Kidney epithelial cell (primary cell): ENCODE measurements at places on chromosomes 11 and 22.

GRCh38 chr11:134332189-134332631 lies 422 bp downstream of the GLB1L2 start:
- no peak for DNase-seq

GRCh38 chr11:80412604-80413003 lies 971.8 kb upstream of the TENM4 start:
- no peak for DNase-seq

GRCh38 chr22:23622634-23623033 lies 9.5 kb downstream of the DRICH1 start:
- DNase-seq, result no peak

GRCh38 chr11:27205779-27206570 lies 157.0 kb downstream of the CCDC34 start:
- no peak for DNase-seq

- DNase-seq, result no peak
Observed at GRCh38 chr22:27896245-27896644, 22.8 kb downstream of the PITPNB start.

DNA sequence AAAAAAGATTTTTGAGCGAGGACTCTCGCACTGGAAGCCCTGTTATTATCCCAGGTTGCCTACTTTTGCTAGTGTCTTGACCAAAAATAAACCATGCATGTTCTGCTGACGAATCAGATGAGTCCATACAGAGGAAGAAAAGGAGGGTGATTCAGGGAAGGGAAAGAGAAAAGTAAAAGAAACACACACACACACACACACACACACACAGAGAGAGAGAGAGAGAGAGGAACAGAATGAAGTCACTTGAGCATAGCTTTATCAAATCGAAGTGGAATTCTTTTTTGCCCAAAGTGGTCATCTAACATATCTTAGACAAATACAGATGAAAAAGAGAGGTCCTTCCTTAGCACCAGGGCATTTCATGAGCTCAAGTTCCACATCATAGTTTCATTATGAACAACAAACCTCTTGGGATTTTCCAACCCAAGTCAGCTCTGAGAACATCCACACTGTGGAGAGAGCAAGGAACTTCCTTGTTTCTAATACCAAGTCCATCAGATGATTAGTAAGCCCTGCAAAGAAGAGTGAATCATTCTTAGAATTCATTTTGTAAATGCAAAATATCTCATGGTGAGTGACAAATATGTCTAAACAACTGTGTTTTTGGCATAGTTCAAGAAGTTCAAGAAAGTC lies 7.7 kb upstream of the MMP12 start:
- no peak for DNase-seq

DNA sequence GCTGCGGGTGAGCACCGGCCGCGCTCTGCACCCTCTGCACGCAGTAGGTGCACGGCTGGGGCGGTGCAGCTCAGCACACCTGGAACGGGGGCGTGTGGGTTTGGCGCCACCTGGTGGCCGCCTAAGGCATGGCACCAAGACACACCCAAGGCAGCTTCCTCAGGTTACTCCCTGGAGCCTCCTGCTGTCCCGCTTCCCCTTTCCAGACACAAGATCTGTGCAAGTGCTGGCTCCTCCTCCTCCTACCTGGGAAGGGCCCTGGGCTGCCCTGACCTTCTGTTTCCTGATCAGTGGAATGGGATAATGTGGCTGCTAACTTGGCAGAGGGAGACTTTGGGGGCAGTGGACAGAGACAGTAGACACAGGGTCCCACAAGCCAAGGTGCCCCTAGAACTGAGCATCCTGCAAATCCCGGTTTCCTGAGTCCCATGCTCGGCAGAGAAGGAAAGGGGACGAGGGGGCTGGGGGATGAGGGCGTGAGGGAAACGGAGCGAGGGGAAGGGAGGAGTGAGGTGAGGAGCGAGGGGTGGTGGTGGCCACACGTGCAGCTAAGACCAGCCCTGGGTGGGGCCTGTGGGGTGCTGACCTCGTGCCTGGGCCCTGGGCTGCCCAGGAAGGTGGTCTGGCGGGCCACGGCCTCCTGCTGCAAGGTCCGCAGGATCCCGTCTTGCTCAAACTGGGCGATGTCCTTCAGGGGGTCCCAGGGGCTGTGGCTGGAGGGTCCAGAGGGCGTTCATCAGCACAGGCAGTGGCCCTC lies 34.8 kb upstream of the CARS1 start:
- no peak for DNase-seq

- DNase-seq, result no peak
Observed at GRCh38 chr11:57303990-57304579, 20.7 kb downstream of the TNKS1BP1 start.

DNA sequence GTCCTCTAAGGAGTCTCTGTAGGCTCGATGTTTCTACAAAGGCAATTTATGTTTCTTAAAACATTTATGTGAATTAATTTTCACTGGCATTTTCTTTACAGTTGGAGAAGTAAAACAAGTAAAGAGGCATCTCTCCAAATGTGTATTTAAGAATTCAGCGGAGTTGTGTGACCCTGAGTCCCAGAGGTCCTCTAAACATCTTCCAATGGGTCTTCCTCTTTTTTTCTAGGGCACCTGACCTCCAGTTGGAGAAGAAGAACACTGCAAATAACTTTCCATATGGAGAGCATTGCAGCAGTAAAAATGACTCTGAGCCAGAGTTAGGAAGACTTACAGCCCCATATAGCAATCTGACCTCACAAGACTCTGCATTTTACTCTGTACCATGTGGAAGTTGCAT lies 480.5 kb upstream of the RAG2 start:
- DNase-seq, result no peak

- no peak for DNase-seq
Observed at GRCh38 chr11:79482800-79483199, 42.0 kb upstream of the TENM4 start.

DNA sequence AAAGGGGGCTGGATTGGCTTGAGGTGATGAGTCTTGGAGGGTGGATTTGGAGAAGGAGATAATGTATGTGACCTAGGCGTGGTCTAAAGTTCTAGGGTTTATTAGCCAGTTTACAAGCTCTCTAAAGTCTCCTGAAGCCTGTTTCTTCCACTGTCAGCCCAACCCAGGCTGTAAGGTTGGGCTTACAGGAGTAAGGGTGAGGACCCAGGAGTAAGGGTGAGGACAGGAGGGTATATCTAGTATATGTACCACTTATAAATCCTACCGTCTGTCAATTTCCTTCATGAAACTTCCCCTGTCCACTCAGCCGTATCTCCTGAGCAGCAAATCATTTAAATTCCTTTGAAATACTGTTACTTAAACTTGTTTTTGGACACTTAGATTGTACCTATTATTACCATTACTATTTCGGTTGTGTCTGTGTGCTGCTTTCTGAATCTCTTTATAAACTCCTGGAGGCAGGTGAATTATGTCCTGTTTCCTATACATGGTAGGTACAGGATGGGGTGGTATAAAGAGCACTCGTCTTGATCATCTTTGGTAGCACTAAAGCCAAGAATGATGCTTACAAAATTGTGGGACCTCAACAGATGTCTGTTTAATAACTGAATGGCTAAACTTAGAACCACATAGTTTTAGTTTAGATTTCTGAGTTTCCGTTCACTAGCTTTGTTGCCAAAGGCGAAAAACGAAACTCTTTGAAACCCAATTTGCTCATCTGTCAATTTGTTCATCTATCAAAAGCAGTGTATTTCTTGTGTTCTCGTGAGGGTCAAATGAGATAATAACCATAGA lies 192.0 kb downstream of the GRIK4 start:
- DNase-seq, result no peak

DNA sequence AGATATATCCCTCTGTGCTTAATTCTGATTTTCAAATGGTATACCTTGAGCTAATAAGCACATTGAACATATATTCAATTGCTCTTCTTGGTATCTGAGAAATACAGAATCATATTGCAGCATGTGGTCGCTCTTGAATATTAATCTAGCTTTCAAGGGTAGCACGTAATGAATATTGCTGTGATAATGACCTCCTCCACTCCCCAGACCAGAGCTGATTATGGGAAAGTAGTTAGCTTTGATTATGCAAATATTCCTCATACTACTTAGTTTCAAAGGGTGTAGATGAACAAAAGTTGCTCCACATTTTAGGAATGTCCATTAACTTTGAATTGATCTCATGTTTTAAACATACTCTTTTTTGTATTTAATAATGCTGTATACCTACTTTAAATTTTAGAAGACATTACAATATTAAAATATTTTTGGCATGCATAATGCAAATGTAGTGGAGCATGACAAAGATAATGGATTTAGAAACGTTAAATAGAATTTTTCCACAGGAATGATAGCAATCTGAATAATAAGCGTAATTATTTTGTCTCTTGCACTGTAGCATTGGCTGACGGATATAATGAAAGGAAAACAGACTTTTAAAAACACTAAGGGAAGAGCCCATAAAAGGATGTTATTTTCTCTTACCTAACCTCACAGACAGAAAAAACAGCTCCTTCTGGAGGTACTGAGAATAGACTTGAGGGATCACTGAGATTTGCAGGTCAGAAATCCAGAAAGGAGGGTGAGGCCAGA lies 27.2 kb downstream of the KBTBD3 start:
- DNase-seq, result no peak

DNA sequence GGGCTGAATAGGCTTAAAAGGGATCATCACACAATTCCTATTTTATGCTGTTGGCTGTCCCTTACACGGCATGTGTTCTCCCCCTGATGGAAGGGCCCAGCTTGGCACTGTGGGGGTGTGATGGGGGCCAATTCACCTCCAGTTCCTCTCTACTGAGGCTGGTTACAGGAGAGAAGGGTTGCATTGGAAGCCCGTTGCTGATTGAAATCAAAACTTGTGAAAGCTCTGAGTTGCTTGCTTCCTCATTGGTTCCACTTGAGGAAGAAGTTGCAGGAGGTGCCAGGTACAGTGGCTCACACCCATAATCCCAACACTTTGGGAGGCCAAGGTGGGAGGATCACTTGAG lies 13.3 kb upstream of the PRG2 start:
- DNase-seq, result no peak
